ENCODE measurements at places on chromosomes 16 and 17.

DNA sequence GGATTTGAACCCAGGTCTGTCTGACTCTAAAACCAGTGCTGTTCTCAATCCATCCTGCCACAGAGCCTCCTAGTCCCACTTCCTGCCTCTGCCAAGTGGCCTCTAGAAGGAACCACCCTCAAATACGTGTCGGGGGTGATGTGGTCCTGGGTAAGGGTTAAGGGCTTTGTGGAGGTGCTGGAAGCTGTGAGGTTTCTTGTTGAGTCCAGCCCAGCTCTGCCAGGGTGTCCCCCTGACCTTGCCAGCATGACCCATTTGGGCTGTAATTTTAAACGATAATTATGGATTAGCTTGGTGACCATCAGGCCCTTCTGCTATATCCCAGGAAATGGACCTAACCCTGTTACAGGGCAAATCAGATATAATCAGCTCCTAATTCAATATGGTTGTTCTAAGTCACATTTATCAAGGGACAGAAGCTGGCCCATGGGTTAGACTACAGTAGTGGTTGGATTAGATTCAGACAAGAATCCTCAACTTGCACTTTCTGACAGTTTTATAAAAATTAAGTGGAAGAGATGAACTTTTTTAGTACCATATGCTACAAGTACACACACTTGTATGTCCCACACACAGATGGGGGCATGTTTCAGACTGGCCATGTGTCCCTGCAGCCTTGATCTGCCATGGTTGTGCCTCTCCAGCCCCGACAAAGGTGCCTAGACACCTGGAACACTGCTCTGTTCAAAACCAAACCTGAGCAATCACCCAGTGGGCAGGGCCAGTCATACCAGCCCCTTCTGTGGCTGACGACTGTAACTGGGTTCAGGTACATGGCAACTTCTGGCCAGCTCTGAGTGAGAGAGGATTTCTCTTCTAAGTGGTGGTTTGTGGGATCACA, 48.0 kb downstream of the SMPD3 start:
- DNase-seq, result no peak

DNA sequence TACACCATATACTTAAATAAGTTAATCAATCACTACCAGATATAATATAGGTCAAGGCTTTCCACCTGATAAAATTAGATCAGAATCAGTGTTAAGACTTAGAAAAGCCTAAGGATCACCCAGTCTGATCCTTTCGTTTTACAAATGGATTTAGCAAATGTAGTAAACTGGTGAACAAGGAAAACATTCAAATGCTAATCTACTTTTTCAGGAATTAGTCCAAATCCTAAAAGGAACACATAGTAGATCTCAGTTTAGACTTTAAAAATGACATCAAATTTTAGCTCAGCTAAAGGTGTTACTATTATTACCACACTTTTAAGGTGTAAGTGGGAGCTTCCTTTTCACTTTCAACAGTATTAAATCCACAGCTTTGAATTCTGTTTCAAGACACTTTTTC, 12.0 kb downstream of the PHLPP2 start:
- no peak for DNase-seq

DNA sequence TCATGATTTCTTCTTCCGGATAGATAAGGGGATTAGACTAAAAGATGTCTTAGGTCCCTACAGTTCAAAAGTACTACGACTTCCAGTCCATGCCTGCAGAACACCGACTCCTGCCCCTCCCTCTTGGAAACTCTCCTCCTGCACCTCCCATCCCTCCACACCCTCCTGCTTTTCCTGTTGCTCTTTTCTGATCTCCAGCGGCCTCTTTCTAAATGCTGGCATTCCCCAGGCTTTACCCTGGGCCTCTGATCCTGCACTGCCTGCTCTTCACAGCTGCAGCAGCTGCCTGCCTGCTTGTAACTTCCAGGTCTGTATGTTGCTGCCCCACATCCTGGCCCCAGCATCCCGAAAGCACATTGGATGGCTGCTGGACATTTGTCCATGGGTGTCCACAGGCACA, 154.2 kb downstream of the KCNJ12 start:
- DNase-seq, result no peak

DNA sequence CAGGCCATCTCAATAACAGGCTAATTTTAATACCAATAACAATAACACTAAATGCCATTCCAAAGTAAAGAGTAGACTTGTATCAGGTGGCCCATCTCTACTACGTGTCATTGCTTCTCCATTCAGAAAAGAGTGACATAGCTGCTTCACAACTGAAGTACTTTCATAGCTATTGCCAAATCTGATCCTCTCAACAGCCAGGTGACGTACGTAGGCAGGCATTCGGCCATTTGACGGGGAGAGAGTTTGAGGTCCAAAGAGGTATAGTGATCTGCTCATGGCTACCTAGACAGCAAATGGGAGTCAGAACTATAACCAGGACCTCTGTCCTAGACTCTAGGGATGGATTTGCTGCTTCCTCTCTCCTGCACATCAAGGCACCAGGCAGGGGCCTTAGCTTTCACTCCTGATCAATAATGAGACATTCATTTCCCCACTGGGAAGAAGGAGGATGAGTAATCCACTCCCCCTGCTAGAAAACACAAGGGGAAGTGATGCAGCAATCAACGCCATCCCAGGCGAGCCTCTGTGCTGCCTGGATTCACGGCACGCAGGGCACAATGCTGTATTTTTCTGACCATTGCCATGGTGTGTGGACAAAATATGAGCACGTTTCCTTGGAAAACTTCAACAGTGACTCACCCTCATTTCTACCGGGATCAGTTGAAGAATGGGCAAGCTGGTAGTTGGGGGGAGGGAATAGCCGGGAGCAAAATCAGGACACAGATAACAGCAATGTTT, 80.9 kb downstream of the SPACA3 start:
- DNase-seq, result no peak

- no peak for DNase-seq
Measured at GRCh38 chr17:71349908-71350600, 770.8 kb upstream of the SOX9 start.

GRCh38 chr16:78331731-78332130, 232.3 kb downstream of the WWOX start:
- DNase-seq, result no peak

- no peak for DNase-seq
Measured at GRCh38 chr16:13313351-13313750, 412.0 kb downstream of the SHISA9 start.

GRCh38 chr17:31541559-31541958, 150.1 kb downstream of the RAB11FIP4 start:
- no peak for DNase-seq

- no peak for DNase-seq
Measured at GRCh38 chr16:69095193-69095592, 10.3 kb upstream of the HAS3 start.

- no peak for DNase-seq
Measured at GRCh38 chr17:40071313-40072039, 8.7 kb downstream of the THRA start.

GRCh38 chr16:2977440-2977839, 2.8 kb downstream of the PKMYT1 start:
- no peak for DNase-seq

GRCh38 chr16:4766875-4767628, at the start of gene ZNF500:
Gene ZNF500 (minus strand): TSS chr16:4767162. CDS start chr16:4765978, 1,184 bp downstream.
- peak; percentile 93 for DNase-seq

- no peak for DNase-seq
Measured at GRCh38 chr17:15513058-15513791, 45.8 kb upstream of the CDRT4 start.

GRCh38 chr16:57416084-57416483, 11.5 kb downstream of the CCL17 start:
- DNase-seq, result no peak

- no peak for DNase-seq
Measured at GRCh38 chr17:75270966-75271232, at the start of gene MIF4GD. Gene MIF4GD (minus strand): TSS chr17:75271231. CDS start chr17:75270195, 1,036 bp downstream.

- DNase-seq, result no peak
Measured at GRCh38 chr17:1730326-1731193, 6.1 kb downstream of the WDR81 start.

- DNase-seq, result no peak
Measured at GRCh38 chr17:78739331-78739931, 42.6 kb downstream of the CYTH1 start.

- no peak for DNase-seq
Measured at GRCh38 chr16:7745276-7745675, 412.6 kb downstream of the RBFOX1 start.

- no peak for DNase-seq
Measured at GRCh38 chr16:83143788-83144187, 517.0 kb downstream of the CDH13 start.

- no peak for DNase-seq
Measured at GRCh38 chr16:65832679-65833078, 533.8 kb upstream of the CDH5 start.

Data from CD8-positive, alpha-beta memory T cell (primary cell).